Activated naive CD4-positive, alpha-beta T cell treated with anti-CD3 and anti-CD28 coated beads, Interleukin-2, amount 50 U/mL, for 72 hours (primary cell): ENCODE measurements at places on chromosomes 1 and 21.

- DNase-seq: no peak
Measured at GRCh38 chr1:31633117-31633516, 11.6 kb downstream of the PEF1 start.

DNA sequence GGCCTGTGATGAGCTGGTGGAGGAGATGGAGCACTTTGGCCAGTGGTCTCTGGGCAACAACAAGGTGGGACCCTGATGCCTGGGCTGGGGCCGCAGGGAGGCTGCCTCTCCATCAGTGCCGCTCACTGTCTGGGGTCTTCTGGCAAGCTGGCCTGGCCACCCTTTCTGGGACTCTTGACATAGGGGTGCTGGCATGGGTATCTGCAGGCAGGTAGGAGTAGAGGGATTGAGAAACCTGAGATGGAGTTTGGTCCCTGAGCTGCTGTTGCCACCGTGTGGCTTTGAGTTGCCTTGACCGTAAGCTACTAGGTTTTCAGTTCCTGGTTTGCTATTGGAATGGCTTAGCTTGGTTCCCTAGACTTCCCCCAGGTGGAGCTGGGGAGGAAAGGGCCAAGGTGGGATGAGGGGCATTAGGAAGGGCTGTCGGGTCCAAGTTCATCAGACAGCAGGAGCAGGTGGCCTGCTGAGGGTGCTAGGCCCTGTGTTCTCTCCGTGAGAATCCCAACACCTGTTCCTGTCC is 13.2 kb upstream of the MFN2 start:
- DNase-seq: no peak

GRCh38 chr1:10867914-10868598 is 71.6 kb upstream of the CASZ1 start:
- no peak for DNase-seq

- no peak for DNase-seq
Measured at GRCh38 chr21:38380481-38381137, 117.7 kb downstream of the ERG start.

GRCh38 chr21:41011951-41012366 is 156.0 kb upstream of the BACE2 start:
- DNase-seq: no peak

DNA sequence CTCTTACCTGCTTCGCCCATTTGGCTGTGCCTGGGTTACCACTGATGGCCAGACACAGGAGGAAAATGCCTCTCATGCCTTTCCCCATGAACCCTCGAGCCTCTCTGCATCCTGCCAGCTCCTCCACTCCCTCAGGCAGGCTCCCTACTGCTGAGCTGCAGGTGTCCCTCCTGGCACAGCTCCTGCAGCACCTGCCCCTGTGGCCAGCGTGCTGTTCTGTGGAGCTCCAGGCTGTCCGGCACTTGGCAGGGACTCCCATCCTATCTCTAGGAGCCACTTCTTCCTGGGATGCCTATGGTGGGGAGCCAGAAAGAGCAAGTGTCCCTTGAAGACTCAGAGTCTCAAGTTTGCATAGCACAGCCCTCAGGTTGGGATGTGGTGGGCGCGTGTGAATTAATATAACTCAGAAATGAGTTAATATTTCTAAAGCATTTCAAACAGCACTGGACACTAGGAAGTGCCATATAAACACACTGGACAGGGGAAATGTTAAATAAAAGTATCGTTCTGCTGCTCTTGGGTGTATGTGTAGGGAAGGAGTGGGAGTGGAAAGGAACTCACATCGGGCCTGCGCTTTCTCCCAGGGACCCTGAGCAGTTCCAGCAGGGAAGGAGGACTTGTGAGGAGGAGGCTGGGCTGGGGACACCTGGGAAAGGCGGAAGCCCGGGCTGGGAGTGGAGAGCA is 2.7 kb downstream of the LRRC71 start:
- DNase-seq: no peak

- no peak for DNase-seq
Measured at GRCh38 chr1:110133436-110133835, 16.9 kb upstream of the SLC6A17 start.

- no peak for DNase-seq
Measured at GRCh38 chr1:5611431-5611830, 380.8 kb downstream of the NPHP4 start.

DNA sequence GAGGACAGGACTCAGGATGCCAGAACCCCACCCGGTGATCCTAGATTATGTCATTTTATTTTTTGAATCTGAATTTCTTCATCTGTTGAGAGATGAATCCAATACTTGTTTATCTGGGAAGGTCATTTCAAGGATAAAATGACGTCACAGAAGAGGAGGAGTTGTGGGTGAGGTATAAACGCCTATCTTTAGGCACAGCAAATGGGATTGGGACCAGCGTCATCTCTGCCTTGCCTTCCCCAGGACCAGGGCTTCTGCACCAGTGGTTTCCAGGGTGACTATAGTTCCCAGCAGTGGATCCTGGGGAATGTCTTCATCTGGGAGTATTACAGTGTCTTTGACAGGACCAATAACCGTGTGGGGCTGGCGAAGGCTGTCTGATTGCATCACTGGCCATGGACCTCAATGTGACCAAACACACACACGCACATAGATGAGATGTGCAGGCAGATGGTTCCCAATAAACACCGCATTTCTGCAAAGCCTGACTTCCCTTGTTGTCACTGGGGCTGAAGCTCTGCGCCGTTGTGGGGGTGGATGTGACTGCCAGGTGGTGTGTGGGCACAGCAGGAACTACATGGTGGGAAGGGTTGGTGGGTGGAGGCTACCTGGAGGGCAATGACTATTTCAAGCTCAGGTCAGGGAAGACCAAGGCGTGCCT is 28.1 kb downstream of the KCNA10 start:
- DNase-seq: no peak
